Stimulated activated CD4-positive, alpha-beta T cell treated with anti-CD3 and anti-CD28 coated beads, TNF-alpha, amount 100 ng/mL, for 48 hours (primary cell): ENCODE measurements at places on chromosomes 7 and 10.

- DNase-seq, result no peak
Observed at GRCh38 chr10:106780632-106781031, 383.9 kb downstream of the SORCS1 start.

DNA sequence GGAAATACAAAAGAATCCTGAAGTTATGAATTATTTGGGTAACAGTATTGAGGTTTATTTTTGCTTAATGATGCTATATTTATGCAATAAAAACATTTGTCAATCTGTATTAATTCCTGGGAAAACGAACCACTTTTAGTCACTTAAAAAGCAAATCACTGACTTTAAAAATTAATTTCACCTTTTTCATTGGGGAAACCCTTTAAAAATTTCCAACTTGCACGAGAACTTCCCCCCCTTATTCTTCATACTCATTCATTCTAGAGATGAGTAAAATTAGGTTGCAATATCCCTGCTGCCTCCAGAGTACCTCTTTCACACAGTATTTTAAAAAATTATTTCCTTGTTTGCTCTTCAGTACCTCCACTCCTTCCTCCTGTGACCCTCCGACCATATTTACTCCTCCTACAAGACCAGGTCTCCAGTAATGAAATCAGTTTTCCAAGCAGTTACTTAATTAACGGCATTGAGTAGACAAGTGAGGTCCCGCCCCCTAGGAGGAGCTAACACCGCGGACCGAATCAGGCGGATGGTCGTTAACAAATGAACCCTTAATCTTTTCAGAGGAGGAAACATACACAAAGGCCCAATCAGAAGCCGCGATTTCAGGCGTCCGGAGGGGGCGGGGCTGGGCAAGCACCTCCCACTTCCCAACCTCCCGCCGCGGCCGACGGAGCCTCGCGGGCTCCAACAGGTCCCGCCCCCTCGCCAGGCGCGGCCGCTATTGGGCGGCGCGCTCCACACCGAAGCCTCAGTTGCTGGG is 465 bp upstream of the TRIM24 start:
- peak; percentile 95 for DNase-seq

DNA sequence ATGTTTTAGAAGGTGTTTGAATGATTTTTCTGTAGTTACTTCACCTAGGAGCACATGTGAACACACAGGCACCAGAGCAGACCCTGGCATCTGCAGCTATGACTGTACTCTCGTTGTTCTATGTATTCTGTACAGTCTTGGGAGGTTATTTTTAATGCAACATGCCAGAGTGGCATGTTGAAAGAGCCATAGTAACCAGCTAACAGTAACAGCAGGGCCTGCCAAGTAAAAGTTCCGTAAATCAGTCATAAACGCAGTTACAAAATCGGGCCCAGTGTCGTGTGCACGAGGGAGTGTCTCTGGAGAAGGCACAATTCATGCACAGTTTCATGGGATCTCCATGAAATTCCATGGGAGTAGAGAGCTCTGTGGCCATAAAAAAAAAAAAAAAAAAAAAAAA is 108.3 kb upstream of the CDK6 start:
- no peak for DNase-seq

DNA sequence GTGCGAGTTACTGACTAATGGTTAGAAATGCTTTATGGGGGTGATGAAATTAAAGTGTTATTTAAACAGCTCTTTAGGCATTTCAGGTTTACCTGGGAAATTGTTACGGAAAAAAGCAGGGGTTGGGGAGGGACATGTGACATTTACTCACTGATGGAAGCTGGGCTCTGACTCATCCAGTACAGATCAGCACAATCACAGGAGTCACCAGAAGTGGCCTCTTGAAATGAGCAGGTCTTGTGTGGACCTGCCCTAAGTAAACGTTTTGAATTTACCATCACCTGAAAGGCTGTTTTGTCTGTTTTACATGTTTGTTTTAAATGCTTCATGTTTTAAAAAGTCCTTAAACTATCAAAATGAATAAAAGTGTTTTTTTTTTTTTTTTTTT is 2.3 kb downstream of the GLRX3 start:
- DNase-seq, result peak; percentile 16

- DNase-seq, result no peak
Observed at GRCh38 chr10:76205361-76205760, 773.9 kb downstream of the LRMDA start.

- no peak for DNase-seq
Observed at GRCh38 chr7:90425376-90425775, 22.1 kb downstream of the CLDN12 start.

GRCh38 chr10:53886325-53887300 is 914.4 kb downstream of the PCDH15 start:
- no peak for DNase-seq

GRCh38 chr7:87474533-87475358 is 734 bp downstream of the ABCB4 start:
- no peak for DNase-seq

DNA sequence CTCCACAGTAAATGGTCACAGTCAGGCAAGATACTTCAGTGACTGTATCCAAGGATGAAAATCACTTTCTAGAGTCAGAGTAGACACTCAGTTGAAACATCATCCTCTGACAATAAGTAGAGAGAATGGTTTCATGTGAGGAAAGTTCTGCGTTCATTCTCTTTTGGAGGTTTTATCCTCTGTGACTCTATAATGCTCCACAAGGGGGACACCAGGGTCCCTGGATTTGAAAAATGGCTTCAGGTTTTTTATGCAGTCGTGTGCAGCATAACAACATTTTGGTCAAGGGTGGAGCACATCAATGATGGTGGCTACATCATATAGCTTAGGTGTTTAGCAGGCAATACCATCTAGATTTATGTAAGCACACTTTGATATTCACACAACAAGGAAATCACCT is 40.4 kb downstream of the TMEM168 start:
- DNase-seq, result no peak

- DNase-seq, result no peak
Observed at GRCh38 chr10:102674566-102674965, 30.3 kb downstream of the TRIM8 start.
